ENCODE measurements at places on chromosomes 5 and 9.

GRCh38 chr5:40827188-40827977 lies 7.6 kb downstream of the RPL37 start:
- DNase-seq: no peak

DNA sequence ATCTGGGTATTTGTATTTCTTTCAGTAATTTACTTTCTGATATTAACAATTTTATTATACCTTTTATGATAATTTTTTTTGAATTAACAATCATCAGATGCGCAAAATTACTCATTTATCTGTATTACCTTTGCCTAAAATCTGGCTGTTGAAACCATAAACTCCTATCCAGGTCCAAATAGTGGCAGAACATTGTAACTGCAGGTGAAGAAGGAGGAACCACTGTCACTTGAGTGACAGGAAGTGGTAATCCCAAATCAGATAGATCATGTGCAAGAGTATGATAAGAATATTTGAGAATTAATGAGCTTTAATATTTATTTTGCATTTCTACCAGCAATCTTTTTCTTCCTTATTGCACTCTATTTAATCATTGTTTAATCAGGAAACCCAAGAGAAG lies 139.3 kb upstream of the TLE4 start:
- no peak for DNase-seq

DNA sequence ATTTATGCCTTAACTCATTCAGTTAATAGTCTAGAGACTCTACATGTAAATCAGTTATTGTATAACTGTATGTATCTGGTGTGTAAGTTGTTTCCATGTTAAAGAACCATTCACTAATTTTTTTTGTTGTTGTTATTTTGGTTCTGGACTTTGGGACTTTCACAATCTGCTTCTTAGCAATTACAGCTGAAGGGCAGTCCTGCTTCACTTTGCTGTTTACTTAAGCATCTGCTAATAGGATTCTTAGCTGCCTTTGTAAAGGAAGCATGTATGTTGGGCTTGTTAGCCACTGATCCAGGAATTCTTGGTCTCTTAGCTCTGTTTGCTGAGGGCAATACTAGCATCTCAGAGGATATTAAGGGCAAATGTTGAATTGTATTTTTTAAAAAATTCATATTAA lies 97.0 kb downstream of the FOCAD start:
- DNase-seq: no peak

GRCh38 chr5:96885518-96886338 lies 9.4 kb downstream of the ERAP2 start:
- DNase-seq: no peak

DNA sequence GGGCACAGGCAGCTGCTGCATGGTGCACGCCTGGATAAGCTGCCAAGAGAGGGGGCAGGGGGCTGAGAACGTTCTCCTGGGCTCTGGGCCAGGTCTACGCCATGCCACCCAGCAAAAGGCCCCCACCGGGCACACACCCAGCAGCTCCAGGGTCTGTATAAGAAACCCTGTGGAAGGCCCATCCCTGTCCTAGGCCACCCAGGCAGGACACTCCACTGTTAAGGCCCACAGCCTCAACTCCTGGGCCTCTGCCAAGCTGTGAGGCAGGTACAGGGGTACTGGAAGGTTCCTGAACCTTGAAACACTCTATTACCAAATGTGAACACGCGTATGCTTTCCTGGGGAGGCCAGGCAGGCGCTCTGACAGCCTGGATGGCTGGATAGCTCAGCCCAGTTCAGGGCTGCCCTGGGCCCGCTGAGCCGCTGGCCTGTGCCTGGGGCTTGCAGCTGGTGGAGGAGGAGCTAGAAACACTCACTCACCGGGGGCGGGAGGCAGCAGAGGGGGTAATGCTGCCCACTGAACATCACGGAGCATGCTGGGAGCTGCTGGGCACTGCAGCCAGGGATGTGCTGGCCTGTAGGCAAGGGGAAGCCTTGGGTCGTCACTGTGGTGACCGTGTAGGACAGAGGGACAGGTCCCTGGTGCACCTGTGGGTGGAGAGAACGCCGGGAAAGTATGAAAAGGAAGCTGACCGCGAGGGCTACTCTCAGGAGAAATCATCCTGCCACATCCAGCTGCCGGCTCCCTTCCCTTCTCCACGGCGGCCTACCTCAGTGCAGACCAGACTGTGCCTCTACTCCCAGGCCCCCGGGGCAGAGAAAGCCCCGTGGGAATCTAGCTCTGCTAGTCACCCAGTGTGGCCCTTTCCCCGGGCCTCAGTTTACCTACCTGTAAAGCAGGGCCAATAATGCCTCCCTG lies 6.0 kb downstream of the RNF44 start:
- DNase-seq: no peak

- no peak for DNase-seq
These were observed 5.6 kb downstream of the KLHL3 start for GRCh38 chr5:137730336-137730735.

DNA sequence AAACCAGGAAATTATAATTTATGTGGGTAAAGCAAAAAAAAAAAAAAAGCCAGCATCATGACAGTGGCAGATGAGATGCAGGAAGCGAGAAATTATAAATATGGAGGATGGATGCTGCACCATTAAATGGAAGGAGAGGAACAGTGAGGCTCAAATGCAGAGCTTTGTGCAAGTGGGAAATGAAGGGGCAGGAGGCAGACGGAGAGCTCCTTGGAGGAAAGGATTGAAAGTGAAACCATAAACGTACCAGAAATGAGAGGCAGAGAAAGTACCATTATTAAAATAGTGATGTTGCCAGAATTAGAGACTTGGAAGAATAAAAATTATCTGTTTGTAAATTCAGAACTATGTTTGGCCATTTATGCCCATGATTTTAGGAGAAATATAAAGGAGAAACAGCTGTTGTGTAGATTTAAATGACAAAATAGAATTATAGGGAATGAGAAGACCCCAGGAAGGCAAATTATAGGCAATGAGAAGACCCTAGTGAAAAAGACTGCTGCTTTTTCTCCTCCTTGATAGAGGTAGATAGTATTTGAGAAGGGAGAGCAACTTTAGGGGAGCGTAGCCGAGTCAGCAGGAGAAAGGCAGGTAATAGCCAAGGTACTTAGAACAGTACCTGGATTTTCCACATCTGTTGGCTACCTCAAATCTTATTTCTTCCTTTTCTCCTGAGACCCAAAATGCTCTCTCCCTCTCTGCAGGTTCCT lies 341.0 kb upstream of the CD180 start:
- DNase-seq: no peak

GRCh38 chr9:106557996-106558667 lies 304.8 kb upstream of the ZNF462 start:
- no peak for DNase-seq

DNA sequence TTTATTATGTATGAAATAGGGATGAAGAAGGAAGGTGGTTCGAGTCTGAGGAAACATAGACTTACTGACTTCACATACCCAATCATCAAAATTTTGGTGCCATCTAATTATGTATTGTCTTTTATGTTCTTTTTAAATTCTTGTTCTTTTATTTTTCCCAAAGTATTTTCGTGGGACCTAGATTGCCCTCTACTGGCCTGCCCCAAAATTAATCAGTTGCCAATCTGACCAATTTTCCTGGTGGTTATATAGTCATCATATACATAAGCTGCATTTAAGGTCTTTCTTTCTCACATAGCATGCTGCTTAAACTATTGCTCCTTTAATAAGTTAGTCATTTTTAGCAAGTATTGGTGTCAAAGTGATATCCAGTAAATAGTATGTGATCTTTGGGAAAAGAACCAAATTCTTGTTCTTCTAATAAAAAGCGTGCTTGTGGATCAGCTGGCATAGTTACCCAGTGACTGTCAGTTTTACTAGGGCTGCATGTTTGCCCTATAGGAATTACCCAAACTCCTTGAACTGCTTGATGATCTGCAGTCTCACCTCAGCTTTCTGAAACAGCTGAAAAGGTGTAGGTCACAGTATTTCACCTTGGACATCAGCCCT lies 223.5 kb downstream of the SH3GL2 start:
- DNase-seq: no peak

All from activated naive CD4-positive, alpha-beta T cell (primary cell).